ENCODE measurements at places on chromosomes 7 and 10.

DNA sequence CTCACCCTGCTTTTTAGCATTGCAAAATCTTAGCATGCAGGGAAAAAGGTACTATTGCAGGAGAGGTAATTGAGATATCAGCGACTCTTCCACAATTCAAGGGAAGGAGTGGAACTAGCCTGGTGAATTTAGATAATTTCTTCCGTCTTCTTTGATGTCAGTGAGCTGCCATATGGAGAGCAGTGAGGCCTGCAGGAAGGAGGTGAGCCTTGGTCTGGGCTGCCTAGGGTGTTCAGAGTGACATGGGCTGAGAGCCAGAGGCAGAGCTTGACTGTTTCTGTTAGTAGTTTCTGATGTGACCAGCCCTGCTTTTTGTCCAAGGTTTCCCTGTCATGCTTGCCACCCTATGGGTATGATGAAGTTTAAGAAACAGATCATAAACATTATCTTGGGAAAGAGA lies 28.6 kb downstream of the KAT6B start:
- no peak for DNase-seq

DNA sequence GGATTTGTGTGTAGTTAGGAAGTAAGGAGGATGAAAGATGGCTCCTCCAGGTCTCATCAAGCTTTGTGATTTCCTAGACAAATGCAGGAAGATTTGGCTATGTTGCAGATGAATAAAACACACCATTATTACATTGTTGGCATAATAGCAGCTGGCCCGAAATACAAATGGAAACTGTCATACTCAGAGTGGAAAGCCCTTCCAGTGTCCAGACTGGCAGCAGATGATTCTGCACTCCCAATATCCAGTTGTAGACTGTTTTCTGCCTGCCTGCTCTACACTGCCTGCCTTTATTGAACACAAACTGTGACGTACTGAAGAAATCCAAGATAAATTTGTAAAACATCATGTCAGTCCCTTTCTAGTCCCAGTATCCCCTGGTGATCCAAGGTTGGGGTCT lies 99.7 kb upstream of the FZD1 start:
- DNase-seq = no peak

- no peak for DNase-seq
Observed at GRCh38 chr10:95831515-95831914, 75.6 kb downstream of the ENTPD1 start.

GRCh38 chr7:97006055-97006815 lies 882 bp downstream of the DLX6 start:
- no peak for DNase-seq

- DNase-seq = peak; percentile 87
Observed at GRCh38 chr10:50325449-50326171, 74.3 kb upstream of the ASAH2 start.

DNA sequence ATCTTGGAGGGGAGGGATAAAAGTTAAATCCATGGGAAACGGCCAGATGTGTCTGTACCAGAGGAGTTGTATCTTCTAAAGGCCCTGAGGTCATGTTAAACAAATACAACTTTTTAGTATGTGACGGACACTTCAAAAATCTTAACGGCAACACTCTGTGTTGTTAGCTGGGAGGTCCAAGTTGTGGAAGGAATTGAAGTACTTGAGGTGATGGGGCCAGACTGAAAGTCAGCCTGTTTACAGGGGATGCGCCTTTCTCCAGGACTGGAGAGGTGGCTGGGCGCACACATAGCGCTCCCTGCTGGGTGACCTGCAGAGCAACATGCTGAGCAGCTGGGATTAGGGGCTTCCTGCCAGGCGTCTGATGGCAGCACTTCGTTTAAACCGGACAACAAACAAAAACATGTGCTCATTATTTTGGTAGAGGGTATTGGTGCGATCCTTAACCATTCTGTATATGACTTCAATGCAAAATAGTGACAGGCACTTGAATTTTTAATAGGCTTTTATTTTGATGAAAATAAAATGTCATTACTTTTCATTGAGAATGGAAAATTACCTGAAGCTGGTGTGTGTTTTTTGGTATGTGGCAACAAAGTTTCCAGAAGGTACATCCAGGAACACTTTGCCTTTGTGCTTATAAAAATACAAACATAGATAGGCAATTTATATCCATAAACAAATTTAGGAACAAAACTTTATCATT lies 198.2 kb downstream of the MLLT10 start:
- DNase-seq = no peak

DNA sequence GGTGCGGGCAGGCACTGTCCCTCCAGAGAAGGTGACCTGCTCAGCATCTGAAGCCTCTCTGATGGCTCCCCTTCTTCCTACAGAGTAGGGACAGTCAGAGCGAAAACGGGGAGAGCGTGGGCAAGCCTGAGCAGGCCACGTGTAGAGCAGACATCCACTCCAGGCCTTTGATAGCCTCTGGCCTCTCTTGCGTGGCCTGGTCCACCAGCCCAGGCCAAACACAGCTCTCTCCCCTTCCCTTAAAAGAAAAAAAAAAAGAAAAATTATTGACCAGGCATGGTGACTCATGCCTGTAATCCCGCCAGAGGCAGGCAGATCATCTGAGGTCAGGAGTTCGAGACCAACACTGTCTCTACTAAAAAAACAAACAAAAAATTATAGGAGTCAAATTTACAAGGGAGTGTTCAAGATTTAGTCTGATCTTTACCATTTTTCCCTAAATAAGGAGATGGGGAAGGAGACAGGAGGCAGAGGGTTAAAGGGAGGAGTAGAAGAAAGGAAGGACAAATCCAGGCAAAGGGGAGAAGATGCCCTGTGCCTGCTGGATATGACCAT lies 84.8 kb downstream of the PLXNA4 start:
- DNase-seq = no peak

DNA sequence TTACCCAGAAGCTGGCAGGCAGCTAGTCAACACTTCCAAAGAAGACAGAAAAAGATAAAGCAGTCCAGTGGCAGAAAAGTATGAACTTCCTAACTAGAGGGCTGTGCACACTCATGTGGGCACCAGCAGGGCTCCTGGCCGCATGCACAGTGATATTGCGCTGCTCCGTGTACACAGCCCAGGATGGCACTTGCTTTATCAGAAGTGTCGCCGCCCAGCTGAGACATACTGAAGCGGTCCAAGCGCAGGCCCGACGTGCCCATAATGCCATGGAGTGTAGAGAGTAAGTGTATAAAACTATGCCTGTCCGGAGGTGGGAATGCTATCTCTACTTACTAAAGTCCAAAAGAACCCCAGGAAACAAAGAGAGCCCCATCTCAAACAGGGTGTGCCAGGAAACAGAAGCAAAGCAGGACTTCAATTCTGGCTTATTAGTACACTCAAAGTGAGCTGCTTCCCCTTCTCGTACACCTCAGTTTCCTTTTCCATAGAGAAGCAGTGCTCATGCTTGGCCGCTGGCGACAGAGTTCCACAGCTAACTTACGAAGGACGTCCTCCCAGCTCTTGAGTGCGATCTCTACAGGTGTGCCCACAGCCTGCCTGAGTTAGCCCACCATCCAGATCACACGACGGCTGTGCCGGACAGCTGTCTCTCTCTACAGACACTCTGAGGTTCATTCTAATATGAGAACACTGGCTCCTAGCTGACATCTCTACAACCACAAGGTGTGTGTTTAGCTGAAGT lies 234.3 kb downstream of the COBL start:
- no peak for DNase-seq

- no peak for DNase-seq
Observed at GRCh38 chr7:45566961-45567360, 7.2 kb upstream of the ADCY1 start.

- DNase-seq = no peak
Observed at GRCh38 chr10:122237331-122237990, 33.6 kb upstream of the BTBD16 start.

DNA sequence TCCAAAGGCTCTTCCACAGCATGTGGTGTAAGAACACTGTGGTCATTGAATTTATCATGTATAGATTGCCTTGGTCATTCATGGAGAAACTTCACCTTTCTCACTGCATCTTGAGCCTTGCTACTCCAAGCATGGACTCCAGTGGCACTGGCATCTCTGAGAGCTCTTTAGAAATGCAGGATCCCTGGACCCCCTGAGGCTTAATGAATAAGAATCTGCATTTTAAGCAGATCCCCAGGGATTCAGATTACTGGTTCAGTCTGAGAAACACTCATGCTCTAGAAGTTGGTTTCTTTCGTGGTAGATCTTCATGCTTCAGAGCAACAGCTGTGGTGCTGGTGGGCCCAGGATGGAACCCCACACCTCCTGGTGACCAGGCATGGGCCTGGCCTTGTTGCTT lies 63.2 kb downstream of the CFAP58 start:
- no peak for DNase-seq

- no peak for DNase-seq
Observed at GRCh38 chr10:3478153-3478552, 305.6 kb upstream of the PITRM1 start.
